ENCODE measurements at places on chromosomes 1 and 21. TPM values are rescaled to one million over a fixed set of nuclear protein-coding genes. Genes with fewer than 3 reads are reported as not detected.

GRCh38 chr21:37784591-37785318 is 131.5 kb downstream of the KCNJ6 start:
- DNase-seq = no peak

GRCh38 chr1:232084584-232085223 is 458.1 kb downstream of the DISC1 start:
- peak; percentile 34 for DNase-seq

DNA sequence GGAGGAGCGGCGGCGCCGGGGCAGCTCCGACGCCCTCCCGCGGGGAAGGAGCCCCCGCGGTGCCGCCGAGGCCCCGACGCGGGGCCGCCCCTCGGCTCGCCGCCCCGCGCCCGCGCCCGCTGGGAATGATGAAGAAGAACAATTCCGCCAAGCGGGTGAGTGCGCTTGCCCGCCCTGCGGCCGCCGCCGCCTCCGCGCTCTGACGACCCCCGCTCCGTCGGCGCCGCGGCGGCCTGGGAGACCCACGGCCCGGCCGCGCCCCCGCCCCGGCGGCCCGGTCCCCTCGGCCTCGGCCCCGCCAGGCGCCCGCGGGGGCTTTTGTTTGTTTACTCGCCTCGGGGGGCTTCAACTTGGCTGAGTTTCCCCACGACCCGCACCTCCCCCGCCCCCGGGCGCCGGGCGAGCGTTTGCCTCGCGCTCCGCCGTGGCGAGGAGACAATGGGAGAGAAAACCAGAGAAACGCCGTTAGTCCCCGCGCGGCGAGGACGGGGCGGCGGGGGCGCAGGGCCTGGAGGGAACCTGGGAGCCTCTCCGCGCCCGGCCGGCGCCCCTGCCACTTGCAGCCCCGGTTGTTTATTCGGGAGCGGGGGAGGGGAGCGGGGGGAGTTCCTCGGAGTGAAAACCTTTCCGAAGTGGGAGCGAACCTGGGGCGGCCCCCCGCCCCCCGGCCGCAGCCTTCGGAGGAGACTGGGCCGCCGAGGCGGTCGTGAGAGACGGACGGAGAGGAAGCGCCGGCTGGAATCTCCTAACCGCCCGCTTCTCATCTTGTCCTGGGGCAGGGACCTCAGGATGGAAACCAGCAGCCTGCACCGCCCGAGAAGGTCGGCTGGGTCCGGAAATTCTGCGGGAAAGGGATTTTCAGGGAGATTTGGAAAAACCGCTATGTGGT is 661 bp downstream of the PLEKHO1 start:
- no peak for DNase-seq

DNA sequence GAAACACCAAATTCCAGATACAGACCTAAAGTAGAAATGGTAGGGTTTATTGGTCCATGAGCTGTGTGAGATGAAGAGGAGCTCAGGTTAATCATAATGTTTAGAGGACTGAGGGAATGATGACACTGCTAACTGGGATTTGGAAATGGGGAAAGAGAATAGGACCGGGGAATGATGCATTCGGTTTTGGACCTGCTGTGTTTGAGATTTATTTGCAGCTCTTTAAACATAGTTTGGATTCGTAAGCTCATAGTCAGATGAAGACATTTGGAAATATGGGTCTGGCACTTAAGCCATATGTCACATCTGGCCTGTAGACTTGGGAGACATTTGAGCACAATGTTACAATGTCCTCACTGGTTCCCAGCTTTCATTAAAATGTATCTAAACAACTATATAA is 127.9 kb upstream of the DUSP10 start:
- no peak for DNase-seq

GRCh38 chr1:218304281-218305039 is 19.4 kb downstream of the RRP15 start:
- peak; percentile 46 for DNase-seq

GRCh38 chr21:26140164-26140579 is 30.4 kb downstream of the APP start:
- DNase-seq = peak; percentile 99

The TRIM58 gene
- total RNA-seq = 0.30 TPM

Data from renal cortical epithelial cell (primary cell).